Neural crest cell (in vitro differentiated cells): ENCODE measurements at places on chromosomes 1 and 21. TPM values are rescaled to one million over a fixed set of nuclear protein-coding genes. Genes with fewer than 3 reads are reported as not detected.

DNA sequence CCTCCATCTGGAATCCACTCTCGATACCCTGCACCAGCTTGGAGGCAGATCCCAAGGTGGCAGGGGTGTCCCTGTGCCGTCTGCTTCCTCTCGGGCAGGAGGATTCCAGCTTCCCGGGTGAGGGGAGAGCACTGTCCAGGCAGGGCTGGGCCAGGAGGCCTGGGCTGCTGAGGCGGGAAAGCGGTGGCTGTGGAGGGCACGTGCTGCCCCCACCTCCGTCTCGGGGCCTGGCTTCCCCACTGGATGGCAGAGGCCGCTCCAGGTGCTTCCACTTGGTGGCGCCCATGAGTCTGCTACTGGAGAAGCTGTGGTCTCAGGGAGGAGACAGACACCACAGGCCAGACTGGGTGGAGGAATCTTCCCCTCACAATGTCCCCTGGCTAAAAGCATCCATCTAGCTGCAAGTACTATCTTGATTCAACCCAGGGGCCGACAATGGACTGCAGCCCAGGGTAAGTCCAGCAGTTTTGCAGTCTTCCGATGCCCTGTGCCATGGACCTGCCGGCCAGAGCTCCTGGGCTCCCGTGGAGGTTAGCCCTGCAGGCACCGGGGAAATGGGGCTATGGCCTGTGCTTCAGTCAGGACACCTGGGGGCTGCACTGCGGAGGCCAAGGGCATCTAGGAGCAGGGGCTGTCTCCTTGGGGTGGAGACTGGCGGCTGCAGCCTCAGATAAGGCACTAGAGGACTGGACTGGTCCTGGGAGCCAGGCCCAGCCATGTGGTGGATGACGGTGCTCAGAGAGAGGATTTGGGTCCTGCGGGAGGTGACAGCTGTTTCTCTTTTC is 41.3 kb upstream of the EIF4G3 start:
- DNase-seq: peak; percentile 62

DNA sequence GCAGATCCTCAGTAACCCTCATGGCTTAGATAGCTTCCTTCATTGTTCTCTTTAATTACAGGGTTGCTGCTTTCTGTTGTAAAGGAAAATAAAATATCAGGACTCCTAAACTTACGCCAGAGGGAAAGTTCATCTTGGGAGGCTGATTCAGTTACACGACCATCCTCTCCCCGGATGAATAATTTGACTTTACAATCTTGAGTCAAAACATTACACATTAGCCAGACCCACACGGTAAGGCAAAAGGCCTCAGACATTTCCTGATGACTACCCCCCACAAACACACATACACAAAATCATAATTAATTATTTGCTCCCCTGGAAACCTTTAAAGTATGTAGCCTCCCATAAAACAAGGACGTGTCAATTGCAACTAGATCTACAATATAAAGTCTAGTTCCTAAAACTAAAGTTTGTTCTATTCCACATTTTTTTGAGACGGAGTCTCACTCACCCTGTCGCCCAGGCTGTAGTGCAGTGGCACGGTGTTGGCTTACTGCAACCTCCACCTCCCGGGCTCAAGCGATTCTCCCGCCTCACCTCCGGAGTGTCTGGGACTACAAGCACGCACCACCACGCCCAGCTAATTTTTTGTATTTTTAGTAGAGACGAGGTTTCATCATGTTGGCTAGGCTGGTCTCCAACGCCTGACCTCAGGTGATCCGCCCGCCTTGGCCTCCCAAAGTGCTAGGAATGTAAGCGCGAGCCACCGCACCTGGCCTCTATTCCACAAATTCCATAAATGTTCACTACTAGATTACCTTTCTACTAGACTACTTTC is 830 bp upstream of the PRDX1 start:
- no peak for DNase-seq

- peak; percentile 32 for DNase-seq
Measured at GRCh38 chr1:57423135-57423655, 665 bp downstream of the DAB1 start.

- no peak for DNase-seq
Measured at GRCh38 chr1:103129796-103130195, 21.5 kb upstream of the COL11A1 start.

- DNase-seq: no peak
Measured at GRCh38 chr1:62177621-62178020, 17.0 kb upstream of the L1TD1 start.

- DNase-seq: peak; percentile 49
Measured at GRCh38 chr1:209335178-209335577, 248.3 kb upstream of the CAMK1G start.

DNA sequence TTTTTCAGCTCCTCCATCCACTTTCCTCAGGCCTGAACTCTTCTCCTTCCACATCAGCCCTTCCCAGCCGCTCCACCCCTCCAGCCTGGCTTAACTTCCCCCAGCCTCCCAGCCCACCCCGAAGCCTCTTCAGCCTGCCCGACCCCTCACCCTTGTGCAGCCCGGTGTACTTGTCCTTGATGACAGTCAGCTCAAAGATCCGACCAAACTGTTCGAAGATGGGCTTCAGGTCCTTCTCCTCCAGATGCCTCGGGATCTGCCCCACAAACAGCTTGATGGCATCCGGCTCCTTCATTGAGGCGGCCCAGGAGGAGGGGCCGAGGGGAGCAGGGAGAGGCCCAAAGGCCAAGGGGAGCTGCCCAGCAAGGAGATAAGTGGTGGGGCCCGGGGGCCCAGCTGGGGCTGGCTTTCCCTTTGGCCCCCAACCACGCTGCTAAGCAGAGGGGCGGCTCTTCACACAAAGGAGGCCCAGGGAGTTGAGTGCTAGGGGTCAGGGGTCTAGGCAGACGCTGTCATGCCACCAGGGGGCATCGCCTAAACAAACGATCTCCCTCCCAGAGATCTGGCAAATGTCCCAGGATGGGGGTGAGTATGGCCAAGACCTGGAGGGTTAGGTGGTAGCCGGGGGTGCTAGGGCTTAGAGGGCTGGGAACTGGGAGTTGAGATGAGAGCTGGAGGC is 738 bp downstream of the CELF3 start:
- peak; percentile 45 for DNase-seq

GRCh38 chr1:182495693-182496092 is 45.7 kb downstream of the RGSL1 start:
- no peak for DNase-seq

DNA sequence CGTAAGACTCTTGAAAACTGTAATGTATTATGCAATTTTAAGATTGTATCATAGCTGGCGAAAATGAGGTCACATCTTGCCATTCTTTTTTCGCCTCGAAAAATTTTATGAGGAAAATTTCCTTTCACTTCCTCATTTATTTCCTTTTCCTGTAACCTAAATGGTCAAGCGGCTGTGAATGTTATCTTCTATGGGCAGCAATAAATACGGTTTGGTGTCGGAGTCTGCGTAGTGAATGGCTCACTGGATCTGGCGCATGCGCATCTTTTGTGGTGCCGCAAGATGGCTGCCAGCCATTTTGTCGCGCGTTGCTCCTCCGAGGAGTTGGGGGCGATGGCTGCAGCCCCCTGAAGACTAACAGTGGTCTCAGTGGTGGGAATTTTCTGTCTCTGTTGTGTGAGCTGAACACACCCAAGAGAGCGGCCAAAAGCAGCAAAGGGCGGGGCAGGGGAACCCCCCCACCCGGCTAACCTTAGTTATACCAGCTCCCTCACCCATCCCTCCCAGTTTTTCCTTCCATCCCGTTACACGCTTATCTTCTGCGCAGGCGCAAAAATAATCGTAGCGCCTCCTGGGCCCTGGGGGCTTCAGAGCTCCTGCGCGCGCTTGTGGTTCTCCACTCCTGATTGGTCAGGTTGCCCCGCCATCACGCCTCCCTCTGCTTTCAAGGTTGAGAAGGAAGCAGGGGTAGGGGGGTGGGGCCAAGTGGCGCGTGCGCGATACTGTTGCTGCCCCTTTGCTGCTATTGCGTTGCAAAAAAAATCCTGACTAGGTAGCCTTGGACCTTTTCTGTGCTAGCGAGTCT is at the start of gene RPRD2:
Gene RPRD2, plus strand, starts transcription at position 722 of the 805 bp plus-strand sequence. CDS start 568 bp downstream, outside the sequence.
- DNase-seq: peak; percentile 97

- no peak for DNase-seq
Measured at GRCh38 chr1:40766017-40766416, 17.6 kb upstream of the KCNQ4 start.

DNA sequence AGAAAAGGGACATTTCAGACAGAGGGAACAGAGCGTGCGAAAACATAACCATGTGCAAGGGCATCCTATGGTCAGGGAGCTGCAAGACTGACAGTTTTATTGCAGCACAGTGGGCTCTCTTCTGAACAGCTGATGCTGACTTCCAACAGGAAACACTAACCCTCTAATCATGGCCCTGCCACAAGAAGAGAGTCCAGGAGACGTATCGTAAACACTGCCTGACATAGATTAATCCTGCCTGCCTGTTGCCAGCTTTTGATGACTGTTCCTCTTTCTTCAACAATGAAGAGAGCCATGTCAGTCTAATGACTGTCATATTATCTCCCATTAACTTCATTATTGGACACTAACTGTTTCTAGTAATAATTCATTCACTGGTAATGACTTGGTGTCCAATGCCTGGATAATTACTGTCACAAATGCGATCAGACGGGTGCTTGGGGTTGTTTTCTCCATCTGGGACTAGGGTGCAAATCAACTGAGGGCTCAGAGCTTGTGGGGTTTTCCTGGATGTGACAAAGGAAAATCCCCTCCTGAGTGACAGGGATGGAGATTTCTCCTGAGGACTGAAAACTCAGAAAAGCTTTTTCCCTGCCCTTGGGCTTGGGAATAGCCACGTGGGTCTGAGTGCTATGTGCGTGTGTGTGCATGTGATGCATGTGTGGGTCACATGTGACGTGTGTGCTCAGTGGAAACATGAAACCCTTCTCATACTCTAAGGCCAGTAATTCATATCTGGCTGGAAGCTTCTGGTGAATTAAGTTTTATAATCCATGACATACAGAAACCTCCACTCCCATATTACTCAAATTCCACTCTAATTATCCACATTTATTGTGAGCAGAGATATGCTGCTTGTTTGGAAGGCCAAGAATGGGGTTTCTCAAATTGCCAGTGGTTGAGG is 144.0 kb upstream of the PLXNA2 start:
- DNase-seq: no peak

- DNase-seq: no peak
Measured at GRCh38 chr1:178536329-178536728, 23.4 kb downstream of the TEX35 start.

DNA sequence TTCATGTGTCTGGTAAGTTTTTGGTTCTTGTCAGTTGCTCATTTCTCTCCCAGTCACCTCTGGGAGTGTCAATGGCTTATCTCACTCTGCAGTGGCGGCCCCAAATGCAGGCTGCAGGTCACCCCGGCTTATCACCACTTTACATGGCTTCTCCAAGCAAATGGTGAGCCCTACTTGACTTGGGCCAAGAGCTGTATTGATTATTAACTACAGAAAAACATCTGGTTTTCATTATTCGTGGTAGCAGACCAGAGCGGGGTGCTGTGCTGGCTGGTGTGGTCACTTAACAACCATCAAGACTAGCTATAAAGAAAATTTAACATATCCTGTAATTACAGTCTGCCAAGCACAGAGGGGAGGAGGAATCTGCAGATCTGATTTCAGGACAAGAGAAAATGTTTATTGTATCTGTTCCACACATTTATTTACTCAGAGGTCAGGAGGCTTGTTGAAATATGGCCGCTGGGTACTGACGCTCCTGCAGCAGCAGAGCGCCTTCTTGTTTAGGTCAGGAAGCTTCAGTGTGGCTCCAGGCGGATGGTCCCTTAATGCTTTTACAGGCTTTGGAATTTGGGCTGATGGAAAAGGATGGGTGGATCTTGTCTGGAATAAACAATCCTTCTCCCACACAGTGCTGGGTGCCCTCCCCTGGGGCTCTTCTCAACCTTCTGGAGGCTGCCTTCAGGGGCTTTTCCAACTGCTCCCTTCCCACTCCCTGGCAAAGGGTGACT is 87.8 kb downstream of the HLX start:
- no peak for DNase-seq

DNA sequence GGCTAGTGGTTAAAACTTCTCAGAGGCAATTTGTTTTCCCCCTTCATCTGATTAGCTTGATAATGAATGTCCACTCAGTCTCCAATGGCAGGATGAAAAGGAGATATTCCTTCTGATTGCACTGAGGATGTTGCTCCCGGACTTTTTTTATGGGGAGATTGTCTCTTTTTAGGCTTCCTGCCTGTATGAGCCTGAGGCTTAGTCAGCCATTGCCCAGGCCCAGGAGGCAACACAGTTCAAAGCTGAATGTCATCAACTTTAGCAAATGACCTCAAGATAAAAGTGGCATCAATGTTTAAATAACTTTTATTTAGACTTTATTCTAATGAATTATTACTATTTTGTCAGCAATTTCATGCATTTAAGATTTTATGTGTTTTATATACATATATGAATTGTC is 162.9 kb upstream of the PTBP2 start:
- no peak for DNase-seq

DNA sequence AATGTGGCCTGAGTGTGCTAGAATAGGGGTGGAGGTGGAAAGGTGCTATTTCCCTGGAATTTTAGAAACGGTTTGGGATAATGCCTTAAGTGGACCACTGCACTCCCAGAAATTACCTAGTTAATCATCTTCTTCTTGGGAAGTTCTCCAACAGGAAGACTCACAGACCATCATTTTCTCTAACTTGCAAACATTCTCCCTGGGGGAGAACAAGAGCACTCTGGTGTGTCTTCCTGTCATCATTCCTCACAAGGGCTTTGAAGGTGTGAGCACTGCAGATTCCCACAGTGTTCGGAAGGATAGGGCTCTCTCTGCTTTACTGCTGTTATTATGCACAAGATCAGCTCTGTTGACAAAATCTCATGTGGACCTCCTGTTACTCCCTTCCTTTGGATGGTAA is 54.9 kb upstream of the TSPAN2 start:
- no peak for DNase-seq

GRCh38 chr1:157798211-157798610 is 21.3 kb upstream of the FCRL2 start:
- DNase-seq: no peak

- DNase-seq: no peak
Measured at GRCh38 chr1:19869929-19870328, 12.3 kb upstream of the OTUD3 start.

GRCh38 chr1:154682254-154682653 is 74.3 kb upstream of the ADAR start:
- DNase-seq: no peak

DNA sequence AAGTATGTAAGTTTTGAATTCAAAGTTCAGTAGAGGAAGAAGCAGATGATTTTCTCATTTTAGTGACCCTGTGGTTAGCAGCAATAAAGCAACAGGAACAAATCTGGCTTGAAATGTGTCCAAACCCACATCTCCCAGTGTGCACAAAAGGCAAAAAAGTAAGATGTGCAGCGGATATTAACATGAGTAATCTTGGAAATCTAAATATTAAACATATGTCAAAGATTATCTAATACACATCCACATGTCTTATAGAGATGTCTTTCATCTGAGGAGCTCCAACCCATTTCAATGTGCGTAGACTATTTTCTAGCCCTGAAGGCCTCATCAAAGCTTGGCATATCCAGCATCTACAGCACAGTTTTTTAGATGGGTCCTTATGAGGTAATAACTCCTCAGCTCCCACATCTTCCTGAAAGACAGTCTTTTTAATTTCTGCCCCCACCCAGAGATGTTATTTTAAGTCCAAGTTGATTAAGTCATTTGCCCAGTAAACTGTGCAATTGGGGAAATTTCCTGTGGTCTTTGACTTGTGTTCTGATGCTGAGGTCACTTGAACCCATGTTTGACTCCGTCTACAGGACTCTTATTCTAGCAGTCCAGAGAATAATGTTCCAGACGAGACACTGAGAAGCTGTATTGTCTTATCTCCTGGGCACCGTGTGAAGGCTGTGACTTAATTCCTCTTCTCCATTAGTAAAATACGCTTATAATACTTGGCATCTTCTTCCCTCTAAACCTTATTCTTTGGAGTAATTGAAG is 73.7 kb downstream of the LMO4 start:
- no peak for DNase-seq

TNFRSF18 gene
- not detected in 2 replicates for total RNA-seq

MYOG gene
- not detected in 2 replicates for total RNA-seq

MARK1 gene
- total RNA-seq: 14.2 and 14.6 TPM in 2 replicates

FCRL2 gene
- not detected in 2 replicates for total RNA-seq

CITED4 gene
- 11.3 TPM in 2 replicates for total RNA-seq

DNALI1 gene
- 28.6 and 30.6 TPM in 2 replicates for total RNA-seq
